ENCODE measurements at places on chromosomes 2 and 18.

GRCh38 chr2:9710311-9710710, 79.5 kb upstream of the YWHAQ start:
- DNase-seq, result no peak

DNA sequence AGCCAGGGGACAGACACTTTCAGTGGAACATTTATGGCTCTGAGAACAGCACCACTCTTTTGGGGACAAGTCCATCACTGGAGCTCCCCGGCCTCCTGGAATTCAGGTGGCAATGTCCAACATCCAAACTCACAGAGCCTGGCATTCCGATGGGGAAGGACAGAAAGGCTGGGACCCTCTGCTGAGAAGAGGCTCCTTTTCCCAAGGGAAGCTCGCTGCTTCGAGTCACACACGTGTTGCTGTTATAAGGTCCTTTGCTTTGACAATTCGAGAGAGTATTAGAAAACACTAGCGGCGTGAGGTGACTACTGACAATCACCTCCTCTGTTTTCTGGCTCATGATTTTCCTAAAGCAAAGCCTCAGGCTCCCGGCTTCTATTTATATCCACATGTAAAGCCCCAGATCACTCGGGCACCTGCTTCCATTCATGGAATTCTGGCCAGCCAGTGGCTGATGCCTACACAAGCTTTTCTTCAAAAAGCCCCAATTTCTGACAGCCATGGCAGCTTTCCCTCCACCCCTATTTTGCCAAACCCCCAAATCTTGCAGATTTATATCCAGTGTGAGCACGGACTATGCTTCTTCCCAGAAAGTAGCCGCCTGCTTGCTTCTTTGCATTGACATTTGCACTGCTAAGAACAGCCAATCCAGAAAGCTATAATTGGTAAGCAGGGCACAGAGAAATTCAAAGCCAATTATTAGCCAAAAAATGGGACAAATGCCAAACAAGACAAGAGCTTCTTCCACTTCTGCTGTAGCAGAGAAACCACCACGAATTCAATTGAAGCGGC, 67.3 kb downstream of the NDUFA10 start:
- no peak for DNase-seq

DNA sequence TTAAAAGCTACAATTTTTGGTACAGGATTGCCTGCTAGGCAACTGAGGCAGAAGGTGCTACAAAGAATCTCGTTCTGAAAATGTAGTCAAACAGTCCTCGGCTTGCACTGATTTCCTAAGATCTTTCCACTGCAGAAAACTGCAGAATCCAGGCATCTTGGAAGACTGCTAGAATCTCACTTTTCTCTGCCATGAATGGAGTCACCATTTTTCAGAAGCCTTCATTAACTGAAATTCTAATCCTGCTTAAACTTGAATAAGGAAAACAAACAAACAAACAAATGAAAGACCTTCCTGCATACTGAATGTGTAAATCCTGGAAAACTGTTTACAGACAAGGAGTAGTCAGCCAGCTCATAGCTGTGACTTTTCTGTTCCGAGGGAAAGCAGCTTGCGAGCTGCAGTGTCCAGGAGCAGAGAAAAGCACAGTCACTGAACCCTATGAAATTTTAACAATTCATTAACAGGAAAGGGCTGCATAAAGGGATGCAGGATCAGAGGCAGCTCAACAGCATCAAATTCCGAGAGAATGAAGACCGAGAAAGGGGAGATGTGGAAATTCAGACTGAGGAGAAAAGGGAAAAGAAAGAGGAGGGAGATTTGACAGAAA, 210.5 kb upstream of the PIK3C3 start:
- no peak for DNase-seq

DNA sequence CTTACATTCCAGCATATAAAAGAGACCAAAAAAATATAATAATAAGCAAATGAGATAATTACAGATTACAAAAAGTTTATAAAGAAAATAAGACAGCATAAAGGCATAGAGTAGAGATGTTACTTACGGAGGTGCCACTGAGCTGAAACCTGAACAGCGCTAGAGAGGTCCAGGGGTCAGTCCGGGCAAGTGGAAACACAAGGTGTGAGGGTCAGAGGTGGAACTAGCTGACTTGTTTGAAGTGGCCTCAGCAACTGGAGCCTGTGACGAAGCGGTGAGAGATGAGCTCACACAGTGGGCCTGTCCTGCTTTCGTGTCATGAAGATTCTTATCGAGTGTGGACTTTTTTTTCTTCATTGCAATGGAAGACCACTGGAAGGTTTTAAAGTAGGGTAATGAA, 288.3 kb upstream of the TANK start:
- no peak for DNase-seq

DNA sequence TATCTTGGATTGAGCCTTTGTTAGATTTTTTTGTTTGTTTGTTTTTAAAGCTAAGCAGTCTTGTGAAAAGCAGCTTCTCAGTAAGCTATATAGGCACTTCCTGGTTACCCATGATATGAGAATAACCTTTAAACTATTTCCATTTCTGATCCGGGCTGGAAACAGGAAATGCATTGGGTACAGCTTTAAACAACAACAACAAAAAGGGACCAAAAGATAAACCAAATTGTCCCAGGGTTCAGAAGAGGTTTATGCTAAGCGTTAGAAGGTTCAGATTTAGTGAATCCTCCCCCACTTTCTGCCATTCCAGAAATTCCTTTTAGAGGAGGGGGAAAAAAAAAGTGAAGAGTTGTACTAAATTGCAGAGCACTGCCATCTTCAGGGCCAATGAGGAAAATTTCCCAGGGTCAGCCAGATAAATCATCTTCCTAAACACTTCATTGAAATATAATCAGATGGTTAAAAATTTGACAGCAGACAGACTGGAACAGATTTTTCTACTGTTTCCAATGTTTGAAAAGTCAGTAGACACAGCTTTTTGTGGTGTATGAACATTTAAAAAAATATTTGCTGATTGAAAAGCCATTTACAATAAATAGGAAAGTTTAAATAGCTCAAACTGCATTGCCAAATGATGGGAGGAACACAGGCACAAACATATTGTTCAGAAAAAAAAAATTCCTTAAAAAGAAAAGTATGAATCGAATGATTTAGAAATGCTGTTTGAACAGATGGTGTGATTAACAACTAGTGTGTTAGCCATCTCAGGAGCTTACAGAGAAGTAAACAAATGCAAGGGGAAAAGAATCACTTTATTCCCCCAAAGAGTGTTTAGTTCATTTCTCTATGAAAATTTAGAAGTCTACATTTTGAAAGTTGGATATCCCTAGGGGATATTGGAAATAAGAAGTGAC, 189.9 kb upstream of the TANK start:
- no peak for DNase-seq

DNA sequence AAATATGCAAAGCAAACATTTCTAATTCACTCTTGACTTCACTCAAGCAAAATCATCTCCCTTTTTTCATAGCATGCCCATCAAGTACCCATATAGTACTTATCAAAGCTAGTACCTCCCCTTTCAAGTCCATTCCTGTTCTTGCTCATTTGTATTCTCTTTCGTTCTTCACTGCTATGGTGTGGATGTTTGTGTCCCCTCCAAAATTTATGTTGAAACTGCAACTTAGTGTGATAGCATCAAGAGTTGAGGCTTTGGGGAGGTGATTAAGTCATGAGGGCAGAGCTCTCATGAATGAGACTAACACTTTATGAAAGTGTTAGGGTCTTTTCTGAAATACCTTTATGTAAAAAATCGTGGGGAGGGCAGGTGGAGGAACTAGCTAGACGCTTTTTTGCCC, 52.9 kb downstream of the RNU4ATAC start:
- DNase-seq, result no peak

GRCh38 chr2:168203762-168204693, 43.4 kb downstream of the STK39 start:
- DNase-seq, result no peak

DNA sequence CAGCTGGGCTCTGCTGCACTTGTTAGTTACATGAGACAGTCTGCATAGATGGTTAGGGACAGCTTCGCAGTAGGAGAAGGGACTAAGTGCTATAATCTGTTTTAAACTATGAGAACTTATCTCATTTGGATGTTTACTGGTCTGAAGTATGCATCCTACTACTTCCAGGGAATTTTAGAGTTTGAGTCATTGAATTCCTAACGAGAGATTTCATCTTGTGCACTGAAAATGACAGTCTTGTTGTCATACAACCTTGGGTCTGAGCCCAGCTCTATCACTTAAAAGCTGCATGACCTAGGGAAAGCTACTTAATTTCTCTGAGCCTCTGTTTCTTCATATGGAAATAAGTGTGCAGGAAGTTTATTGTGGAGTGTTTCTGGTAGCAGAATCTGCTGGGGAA, 78.4 kb downstream of the TRIM43 start:
- no peak for DNase-seq

- no peak for DNase-seq
These were observed 31.1 kb downstream of the KIF5C start for GRCh38 chr2:148906124-148906523.

DNA sequence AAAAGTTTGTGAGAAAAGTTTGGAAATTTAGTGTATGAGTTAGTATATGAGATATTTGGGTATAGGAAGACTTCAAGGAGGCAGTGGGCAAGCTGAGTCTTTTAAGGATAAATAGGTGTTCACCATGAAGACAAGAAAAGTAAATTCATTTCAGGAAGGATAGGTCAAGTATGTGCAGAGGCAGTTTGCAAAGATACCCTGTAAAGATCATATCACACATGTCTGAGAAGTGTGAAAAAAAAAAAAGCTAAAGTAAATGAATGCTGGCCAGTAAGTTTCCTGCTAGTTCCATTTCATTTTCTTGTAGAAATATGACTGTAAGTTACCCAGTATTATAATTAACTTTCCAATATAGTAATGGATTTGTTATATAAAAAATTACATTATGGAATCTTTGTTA, 131.0 kb downstream of the PHLPP1 start:
- DNase-seq, result no peak

DNA sequence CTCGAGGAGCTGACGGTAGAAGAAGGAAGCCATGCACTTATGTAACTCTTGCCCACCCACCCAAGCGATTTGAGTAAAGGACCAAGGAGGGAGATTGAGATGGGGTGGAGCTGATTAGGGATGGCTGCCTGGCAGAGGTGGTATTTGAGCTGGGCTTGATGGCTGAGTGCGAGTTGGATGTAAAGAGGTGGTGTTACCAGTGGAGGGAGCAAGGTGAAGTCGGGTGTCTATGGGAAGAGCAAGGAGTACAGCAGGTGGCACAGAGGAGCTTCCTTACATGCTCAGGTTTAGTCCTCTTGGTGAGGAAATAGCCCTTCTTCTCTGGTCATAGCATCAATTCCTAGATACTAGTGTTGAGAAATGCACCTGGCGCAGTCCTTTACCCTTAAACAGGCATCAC, 294.2 kb upstream of the SKOR2 start:
- DNase-seq, result no peak

Measured in stimulated activated CD8-positive, alpha-beta memory T cell treated with anti-CD3 and anti-CD28 coated beads, Interleukin-4, amount 100 ng/mL, for 24 hours (primary cell).